NB4 (cell line): ENCODE measurements at places on chromosomes 11 and 22.
A peak's percentile ranks its signal among the peaks of the same experiment; 100 is the strongest.

- DNase-seq: peak; percentile 25
Observed at GRCh38 chr22:28019360-28019759, 100.3 kb upstream of the PITPNB start.

DNA sequence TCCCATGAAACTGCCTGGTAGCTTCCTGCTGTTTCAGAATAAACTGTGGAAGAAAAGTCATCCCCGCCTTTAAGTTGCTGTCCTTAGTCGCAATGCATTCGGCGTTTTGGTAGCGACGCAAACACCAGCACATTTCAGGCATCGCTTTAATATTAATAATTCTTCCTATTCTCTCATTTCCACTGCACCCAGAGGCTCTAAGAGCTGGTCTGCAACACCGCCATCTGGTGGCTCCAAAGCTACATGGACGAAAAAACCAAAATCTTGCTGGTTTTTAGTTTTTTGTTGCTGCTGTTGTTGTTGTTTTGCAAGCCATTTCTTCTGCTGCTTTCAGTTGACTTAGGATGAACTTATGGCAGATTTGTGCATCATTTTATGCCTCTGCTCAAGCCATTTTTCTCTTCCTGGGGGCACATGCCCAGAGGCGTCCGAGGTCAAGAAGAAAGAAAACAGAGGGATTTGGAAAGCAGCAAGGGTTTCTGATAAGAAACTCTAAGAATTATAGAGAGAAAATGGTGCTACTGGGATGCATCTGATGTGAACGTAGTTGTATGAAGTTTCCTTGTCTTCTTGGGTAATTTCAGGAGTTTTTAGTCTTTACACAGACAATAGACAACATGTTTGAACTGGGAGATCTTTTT lies 345.4 kb upstream of the KIRREL3 start:
- peak; percentile 44 for DNase-seq

DNA sequence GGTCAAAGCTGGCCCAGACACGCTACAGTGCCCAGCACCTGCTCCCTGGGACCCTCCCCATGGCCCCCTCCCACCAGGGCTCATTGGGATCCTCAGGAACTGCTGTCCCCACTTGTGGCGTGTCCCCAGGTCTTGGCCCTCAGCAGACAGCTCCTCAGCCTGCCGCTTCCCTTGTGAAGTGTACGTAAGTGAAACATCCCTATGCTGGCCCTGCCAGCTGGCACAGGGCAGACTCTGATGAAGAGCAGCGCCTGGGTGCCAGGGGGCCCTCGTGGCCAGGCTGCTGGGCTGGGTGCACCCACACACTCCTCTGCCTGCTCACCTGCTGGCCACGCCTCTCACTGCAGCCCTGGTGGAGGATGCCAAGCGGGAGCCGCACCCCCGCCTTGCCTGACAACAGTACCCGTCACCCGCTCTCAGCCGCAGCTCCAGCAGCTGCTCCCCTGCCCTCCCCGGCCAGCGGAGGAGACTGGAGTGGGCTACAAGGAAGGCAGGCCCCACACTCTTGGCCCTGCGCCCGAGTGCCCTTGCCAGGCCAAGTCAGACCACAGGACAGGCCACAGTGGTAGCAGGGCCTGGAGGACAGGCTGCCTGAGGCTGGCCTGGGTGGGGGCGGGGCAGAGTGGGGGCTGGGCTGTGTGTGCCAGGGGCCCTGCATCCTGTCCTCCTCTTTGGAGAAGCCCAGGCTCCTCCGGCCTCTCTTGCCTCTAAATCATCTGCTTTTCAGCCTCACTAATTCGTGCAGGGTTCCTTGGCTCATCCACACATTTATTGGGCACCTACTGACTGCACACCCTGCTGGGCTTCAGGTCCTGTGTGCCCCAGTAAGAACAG lies 39.5 kb downstream of the IGF2 start:
- no peak for DNase-seq

- no peak for DNase-seq
Observed at GRCh38 chr11:79189601-79190000, 251.2 kb downstream of the TENM4 start.

DNA sequence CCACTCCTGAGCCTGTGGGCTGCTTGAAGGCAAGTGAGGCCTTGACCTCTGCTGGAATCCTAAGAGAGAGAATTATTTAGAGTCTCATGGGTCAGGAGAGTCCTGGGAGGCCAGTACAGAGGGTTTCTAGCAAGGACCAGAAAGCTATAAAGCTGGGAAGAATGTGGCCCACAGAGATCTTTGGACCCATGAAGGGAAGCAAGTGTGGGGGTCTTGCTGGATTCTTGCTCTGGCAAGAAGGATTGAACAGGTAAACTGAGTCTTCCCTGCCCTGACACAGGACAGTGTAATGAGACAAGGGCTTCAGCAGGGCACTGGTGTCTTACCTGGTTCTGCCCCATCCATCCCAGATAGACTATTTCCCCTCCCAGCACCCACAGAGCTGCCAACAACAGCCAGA lies 18.4 kb downstream of the EIF3F start:
- DNase-seq: no peak

GRCh38 chr22:44438481-44439131 lies 59.4 kb downstream of the RTL6 start:
- no peak for DNase-seq

DNA sequence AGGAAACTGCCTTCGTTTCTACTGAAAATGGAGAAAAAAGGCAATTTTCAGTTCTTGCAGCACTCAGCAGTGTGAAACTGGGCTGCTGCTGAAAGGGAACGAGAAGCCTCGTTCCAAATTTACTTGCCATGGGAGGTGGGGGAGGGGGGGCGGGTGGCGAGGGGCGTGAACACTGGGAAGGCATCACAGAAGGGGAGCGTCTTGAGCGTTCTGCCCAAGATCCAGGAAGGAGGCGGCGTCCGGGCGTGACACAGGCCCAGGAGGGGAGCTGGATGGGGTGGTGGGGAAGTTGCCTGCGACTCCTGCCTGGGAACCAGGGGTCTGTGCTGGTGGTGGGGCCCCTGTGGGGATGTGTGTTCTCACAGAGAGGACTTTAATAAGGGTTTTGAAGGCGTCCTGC lies 213.5 kb downstream of the CTTN start:
- DNase-seq: no peak

- no peak for DNase-seq
Observed at GRCh38 chr11:126722006-126722736, 278.4 kb downstream of the KIRREL3 start.

- DNase-seq: peak; percentile 79
Observed at GRCh38 chr11:96254087-96254486, 88.9 kb downstream of the MAML2 start.

- no peak for DNase-seq
Observed at GRCh38 chr11:7574491-7575130, 60.8 kb downstream of the PPFIBP2 start.

DNA sequence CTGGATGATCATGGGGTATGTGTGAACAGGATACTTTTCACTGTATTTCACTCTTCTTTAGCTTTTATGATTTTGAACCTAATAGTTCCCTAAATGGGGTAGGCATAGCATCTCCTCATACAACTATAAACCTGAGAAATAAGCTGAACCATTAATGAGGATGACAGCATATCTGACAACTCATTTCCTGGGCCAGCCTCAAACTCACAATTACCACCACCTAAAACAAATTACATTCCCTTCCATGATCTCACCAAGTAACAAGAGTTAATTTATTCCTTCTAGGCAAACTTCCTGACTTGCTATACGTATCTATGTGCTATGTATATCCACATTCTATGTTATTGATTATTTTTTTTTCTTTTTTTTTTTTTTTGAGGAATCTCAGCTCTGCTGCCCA lies 23.0 kb downstream of the SIK3 start:
- peak; percentile 44 for DNase-seq

GRCh38 chr11:130606781-130607511 lies 158.5 kb downstream of the ADAMTS15 start:
- no peak for DNase-seq

DNA sequence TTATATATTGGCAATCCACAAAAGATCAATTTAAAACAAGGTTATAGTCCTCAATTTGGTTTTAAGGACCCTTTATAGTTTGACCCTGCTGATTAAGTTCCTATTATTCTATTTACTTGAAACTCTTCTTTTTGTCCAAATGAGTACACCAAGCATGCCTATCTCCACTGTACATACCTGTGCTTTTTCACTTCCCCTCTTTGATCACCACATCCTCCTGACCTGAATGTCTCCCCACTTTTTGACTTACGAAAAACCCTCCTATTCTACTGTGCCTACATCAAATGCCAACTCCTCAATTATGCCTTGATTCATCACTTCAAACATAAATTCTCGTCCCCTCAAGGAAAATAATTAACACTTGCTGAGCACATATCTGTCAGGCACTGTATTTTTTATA lies 113.5 kb downstream of the SOX6 start:
- no peak for DNase-seq

DNA sequence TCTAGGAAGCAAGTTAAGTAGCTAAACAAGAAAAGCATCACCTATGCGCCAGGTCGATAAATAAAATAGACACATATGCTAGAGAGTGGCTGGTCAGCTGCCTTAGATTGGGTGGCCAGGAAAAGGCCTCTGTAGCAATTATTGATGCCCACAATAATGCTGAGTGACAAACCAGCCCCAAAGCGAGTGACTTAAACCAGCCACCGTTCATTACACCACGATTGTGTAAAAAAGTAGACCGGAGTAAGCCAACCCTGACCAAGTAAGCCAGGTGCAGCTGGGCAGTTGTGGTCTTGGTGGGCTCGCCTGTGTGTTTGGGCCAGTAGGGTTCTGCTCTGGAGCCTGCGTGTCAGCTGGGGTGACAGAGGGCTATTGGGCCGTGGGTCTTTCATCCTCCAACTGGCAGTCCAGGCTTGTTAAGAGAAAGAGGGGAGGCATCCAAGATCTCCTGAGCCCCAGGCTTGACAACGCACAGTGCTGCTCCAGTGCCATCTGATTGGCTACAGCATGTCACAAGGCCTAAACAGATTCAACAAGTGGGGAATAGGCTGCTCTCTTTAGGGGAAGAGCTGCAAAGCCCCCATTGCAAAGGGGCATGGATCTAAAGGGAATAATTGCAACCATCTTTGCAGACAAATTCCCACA lies 100.4 kb upstream of the PARVA start:
- no peak for DNase-seq

GRCh38 chr11:315051-315481 lies 1.2 kb downstream of the IFITM1 start:
- no peak for DNase-seq

DNA sequence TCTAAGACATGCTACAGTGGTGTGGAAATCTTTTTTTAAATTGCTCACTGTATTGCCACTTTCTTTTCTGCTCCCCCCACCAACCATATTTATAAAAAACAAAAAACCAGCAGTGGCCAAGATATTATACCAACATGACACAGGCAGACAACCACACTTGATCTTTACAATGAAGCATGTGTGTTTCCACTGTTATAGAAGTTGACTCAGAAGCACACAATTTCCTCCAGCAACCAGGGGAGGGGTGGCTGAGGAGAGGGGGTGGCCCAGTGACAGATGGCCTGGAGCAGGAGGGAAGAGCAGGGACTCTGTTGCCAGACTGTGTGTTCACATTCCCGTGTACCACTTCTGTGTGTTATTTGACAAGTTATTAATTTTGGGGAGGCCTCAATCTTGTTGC lies 14.8 kb downstream of the CD59 start:
- DNase-seq: no peak

DNA sequence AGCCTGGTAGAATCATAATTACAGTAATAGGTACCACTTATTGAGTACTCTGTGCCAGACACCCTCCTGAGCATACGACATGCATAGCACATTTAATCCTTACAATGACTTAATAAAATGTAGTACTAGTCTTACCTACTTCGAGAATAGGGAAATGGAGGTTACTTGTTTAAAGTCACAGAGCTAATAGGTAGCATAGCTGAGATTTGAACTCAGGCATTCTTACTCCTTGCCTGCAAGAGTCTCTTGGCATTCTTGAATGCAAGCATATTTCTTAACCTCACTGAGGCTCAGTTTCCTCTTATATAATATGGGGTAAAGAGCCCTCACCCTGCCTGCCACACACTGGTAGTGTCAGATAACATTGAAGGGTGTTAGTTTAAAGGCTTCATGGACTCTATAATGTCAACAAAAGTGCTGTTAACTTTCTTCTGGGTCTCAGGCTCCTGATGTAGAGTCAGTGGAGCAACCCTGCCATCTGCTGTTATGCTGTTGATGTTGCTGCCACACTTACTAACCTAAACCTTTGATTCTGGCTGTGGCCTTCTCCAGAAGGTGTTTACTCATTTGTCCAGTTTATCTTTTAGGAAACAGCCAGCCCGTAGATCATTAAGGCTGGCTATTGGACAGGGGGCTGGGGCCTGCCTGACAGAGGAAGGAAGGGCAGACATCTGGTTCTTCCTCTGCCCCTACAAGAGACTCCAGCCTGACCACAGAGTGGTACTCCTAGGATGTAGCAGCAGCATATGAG lies 18.9 kb downstream of the LIMK2 start:
- peak; percentile 55 for DNase-seq

- no peak for DNase-seq
Observed at GRCh38 chr11:15334766-15335165, 220.0 kb downstream of the INSC start.

GRCh38 chr11:71203681-71204080 lies 48.7 kb downstream of the SHANK2 start:
- DNase-seq: no peak

- DNase-seq: no peak
Observed at GRCh38 chr11:14635546-14635945, 8.1 kb upstream of the PDE3B start.

DNA sequence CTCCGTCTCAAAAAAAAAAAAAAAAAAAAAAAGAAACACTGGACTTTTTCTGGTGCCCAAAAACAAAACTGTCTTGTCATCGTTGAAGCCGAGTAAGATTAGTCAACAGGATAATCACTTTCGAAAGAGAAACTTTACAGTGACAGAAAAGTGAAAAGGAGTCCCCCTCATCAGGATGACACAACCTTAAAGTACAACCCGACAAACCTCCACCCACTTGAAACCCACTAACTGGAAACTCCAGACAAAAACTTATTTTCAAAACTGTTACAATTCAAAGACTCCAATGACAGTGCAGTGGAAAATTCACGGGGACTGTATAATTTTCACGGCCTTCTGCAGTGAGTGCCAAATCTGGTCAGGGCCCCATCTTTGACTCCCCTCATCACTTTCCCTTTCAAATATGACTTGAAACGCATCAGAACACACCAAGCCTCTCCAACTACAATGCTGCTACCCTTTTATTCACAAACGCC lies 1.3 kb downstream of the DENND5A start:
- peak; percentile 80 for DNase-seq

- no peak for DNase-seq
Observed at GRCh38 chr11:100878474-100878873, 191.4 kb downstream of the ARHGAP42 start.

DNA sequence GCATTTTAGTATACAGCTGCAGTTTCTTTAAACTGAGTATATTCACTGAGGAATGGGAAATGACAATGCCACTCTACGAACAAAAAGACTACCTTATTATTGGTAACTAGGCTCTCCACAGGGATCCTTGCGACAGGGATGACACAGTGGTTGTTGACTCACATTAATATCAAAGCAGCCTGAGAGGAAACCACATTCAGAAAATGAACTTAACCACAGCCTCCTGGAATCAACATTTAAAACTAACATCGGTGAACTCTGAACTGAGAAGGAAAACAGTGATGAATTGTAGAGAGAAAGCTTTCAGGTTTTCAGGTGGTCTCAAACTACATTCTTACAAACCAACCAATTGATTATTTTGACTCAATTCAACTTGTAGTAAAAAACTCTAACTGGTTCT lies 90.3 kb upstream of the MTMR2 start:
- peak; percentile 92 for DNase-seq
